ENCODE measurements at places on chromosomes 13 and 19.
A peak's percentile ranks its signal among the peaks of the same experiment; 100 is the strongest.

GRCh38 chr13:35833031-35833430 is 298.2 kb downstream of the DCLK1 start:
- no peak for DNase-seq

DNA sequence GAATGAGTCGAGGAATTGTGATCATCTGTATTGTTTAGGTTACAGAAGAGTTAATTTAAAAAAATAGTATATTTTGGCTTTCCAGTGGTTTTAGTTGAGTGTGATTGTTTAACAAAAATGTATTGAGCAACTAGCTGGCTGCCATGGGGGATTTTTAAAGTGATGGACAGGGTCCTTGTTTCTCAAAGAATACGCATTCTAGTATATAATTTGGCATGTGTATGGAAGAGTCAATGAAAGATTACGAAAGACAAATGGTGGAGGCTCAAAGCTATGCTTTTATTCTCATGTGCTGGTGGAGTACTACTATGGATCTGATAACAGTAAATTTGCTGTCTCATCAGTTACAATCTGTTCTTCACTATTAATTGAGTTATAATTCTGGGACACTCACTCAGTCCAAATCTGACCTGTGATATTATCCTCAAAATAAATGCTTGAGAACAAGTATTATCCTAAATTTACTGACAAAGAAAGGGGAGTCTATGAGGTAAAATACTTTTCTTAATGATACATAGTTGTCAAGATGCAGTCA is 240.0 kb downstream of the GPC6 start:
- no peak for DNase-seq

DNA sequence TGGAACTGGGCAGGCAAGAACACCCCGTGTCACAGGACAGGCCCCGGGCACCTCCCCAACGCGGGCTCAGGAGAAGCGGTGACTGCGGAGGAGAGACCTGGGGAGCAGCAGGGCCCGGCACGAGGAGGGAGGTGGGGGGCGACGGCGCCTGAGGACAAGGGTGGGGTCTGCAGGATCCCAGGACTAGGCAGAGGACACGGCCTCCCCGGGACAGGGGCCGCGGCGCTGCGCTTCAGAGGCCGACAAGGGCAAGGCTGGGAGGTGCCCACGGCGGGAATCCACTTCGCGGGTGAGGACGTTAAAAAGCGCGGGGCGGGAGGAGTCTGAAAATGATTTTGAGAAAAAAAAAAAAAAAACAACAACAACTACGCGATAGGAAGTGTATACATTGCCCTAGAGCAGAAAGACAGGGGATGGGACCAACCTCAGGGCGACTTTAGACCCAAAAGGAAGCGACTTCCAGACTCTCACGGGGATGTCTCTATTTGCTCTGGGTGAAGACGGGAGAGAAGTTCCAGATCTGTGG is 44.9 kb downstream of the ZNF611 start:
- peak; percentile 3 for DNase-seq

GRCh38 chr13:40635315-40635995 is 31.0 kb downstream of the FOXO1 start:
- DNase-seq: no peak

DNA sequence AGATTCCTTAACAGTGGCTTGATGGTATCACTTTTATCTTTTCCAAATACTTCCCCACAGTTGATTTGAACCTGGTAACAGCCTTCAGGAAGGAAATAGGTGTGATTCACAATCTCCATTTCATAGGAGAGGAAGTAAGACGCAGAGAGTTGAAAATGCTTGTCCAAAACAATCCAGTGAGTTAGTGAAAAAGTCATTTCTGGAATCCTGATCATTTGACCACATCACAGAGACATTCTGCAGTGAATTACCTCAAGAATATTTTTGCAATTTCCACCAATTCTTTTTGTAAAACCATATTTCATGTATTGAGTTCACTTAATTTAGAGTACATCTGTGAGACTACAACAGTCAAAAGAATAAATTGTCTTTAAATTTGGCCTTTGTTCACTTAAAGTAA is 292.8 kb downstream of the DCLK1 start:
- DNase-seq: no peak

DNA sequence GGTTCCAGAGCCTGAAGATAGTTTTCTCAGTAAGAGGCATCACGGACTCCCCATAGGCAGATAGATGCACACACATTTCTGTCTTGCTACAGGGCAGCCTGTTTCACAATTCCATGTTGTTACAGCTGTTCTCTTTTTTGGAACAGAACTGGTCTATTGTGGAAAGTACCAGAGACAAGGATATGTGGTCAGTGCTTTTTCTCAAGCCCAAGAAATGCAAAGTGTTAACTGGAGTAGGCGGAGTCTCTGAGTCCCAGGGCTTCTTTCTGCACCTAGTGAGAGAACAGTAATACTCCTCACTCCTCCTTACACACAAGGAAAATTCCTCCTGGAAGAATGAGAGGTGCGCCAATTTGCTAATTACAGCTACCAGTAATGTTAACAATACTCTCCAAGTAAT is 141.6 kb upstream of the ARGLU1 start:
- DNase-seq: no peak

DNA sequence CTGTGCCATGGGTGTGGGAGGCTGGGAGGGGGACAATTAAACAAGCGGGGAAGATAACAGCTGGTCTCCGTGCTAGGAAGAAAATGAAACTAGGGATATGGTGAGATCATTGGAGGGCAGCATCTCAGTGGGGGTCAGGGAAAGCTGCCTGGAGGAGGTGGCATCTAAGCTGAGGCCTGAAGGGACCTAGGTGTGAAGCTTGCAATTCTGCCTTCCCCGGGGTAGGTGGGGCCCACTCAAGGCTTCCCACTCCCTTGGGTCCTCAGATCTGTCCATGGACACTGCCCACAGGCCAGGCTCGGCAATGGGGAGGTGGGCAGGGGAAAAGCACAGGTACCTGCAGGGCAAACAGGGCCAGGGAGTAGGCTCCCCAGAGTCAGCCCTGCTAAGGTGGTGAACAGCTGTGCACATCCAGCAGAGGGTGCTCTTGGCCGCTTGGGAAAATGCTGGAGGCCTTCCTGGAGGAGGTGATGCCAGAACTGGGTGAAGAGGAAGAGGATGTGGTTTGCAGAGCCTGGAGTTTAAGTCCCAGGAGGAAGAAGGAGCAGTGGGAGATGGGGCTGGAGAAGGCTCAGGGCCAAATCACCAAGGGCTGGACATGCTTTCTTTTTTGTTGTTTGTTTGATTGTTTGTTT is 25.7 kb upstream of the CCNE1 start:
- DNase-seq: no peak

DNA sequence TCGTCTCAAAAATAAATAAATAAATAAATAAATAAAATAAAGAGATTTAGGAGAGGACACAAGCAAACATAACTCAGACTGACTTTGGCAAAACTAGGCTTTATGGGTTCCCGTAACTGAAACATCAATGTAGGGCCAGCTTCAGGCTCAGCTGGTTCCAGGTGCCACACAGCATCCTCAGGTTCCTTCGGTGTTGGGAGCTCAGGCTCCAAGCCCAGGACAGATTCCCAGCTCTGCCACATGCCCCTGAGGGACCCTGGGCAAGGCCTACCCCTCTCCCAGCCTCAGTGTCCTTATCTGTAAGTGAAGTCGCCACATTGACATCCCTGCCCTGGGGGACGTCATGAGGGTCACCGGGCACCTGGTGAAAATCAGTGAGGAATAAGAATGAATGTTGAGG is 18.7 kb downstream of the MISP start:
- no peak for DNase-seq

GRCh38 chr19:12749938-12750521 is 1.6 kb upstream of the BEST2 start:
- DNase-seq: no peak

DNA sequence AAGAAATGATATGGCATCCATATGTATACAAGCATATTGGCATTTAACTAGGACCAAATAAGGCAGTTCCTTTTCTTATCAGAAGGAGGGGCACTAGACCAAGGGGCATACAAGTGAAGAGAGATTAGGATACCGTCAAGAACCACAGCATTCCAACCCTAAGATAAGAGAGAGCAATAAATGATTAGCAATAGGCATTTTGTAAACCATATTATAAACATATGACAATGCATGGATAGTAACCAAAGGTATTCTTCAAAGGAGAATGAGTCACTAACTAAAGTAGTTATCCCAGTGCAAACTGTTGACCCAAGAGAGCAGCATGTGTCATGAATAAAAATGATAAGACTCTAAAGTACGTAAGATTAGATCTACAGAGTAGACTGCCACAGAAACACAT is 500.9 kb upstream of the HTR2A start:
- no peak for DNase-seq

GRCh38 chr13:109985871-109986450 is 199.6 kb upstream of the IRS2 start:
- no peak for DNase-seq

GRCh38 chr19:11017275-11018035 is 56.6 kb downstream of the SMARCA4 start:
- DNase-seq: no peak

DNA sequence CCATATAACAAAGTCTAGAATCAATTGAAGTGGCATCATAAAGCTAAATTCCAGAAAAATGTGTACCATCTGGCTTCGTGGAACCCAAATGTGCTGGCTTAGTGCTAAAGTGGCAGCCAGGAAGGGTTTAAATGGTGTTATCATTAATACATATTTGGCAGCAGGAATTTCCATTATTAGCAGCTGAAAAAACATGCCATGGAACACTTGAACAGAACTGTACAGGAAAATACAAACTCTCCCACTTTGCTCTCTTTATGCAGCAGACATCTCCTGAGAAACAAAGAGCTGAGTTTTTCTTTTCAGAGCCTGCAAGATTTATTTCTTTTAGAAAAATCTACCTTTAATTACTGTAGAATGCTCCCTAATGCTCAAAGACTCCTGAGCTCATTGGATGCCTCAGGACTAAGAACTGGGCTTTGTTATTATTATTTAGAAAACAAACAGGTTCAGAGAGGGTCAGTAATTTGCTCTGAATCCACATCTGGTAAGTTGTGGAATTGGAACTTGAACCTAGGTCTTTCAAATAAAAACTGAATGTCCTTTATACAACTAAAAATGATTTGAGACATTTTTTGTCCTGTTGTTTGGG is 179.0 kb downstream of the LACC1 start:
- no peak for DNase-seq

- DNase-seq: no peak
Measured at GRCh38 chr19:29655648-29656335, 9.5 kb upstream of the PLEKHF1 start.

GRCh38 chr19:6527893-6528543 is 2.8 kb upstream of the TNFSF9 start:
- DNase-seq: no peak

DNA sequence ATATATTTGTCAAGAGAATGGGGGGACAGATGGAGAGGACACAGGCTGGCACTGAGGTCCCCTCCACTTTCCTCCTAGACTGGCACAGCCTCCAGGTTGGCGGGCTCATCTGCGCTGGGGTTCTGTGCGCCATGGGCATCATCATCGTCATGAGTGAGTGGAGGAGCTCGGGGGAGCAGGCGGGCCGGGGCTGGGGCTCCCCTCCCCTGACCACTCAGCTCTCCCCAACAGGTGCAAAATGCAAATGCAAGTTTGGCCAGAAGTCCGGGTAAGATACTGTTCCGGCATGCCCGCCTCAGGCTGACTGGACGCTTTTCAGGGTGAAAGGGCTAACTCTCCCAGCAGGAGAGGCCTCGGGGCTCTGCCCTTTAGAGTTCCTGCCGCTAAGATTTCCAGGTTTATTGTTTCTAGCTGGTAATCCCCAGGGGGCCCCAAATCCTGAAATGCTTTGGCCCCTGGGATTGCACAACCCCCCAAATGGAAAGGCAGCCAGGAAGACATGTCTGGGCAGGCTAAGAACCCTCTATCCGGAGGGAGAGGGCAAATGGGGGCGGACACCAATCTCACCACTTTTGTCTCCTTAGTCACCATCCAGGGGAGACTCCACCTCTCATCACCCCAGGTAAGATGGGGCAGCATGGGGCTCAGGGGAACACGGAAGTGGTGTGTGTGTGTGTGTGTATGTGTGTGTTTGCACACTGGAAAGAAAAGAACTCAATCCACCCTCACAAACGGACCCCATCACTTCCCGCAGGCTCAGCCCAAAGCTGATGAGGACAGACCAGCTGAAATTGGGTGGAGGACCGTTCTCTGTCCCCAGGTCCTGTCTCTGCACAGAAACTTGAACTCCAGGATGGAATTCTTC is 7.3 kb downstream of the FXYD3 start:
- DNase-seq: no peak

DNA sequence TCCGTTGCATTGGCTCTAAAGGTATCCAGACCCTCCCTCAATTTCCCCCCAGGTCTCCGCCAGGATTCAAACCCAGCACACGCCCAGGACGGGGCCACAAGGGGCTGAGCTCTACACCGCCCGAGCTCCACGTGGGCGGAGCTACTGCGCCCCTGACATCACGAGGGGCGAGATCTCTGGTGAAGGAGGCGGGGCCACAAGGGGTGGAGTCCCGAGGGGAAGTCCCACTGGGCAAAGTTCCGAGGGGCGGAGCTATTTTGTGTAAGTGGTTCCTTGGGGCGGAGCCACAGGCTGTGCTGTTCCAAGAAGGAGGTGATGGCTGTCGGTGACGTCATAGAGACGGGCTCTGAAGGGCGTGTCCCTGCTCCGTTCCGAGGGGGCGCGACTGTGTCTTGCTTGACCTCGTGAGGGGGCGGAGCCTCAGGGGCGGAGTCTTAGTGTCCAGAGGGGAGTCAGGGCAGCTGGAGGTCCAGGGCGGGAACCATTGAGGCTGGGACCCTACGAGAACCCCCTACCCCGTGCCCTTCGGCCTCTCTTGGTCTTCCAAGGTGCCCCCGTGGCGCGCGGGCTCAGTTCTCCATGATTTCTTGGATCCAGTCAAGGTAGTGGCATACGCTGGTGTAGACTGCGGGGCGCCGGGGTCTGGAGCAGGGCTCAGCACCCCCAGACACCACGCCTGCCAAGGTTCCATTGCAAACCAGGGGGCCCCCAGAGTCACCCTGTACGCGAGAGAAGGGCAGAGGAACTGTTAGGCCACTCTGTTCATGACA is 1.3 kb upstream of the KLK8 start:
- no peak for DNase-seq

GRCh38 chr13:36885901-36886300 is 34.1 kb downstream of the SMAD9 start:
- DNase-seq: no peak

DNA sequence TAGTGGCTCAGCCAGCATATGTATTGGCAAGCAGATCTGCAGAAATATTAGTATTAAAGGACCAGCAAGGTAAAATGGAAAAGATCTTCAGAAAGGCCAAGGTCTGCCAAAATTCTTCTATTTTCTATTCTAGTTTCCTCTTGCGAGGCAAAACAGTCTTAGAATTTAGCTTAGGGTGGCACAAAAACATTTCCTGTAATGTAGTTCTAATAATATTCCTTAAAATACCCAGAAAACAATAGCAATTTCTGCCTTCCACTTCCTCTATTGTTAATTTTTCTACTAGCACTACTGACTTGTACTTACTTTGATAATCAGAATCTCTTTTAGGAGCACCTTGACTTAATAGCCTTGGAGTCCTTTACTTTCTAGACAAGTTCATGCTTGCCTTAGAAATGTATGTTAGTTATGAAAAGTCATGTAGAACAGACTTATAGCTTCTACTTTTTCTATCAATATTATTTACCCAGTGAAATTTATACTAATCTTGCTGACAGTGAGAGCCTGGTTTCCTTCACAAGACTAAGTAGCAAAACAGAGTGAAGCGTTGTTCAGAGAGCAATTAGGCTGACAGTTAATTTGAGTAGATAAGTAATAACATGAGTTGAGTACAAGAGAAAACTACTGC is 23.9 kb upstream of the LPAR6 start:
- no peak for DNase-seq
